ENCODE measurements at places on chromosomes 5 and 9.

- DNase-seq: no peak
Observed at GRCh38 chr9:120481248-120481647, 98.7 kb downstream of the CDK5RAP2 start.

GRCh38 chr9:90684736-90685135 is 42.1 kb upstream of the DIRAS2 start:
- no peak for DNase-seq

GRCh38 chr9:69264526-69264925 is 60.5 kb upstream of the ENTREP1 start:
- no peak for DNase-seq

GRCh38 chr9:135994501-135995192 is 33.5 kb upstream of the UBAC1 start:
- no peak for DNase-seq

DNA sequence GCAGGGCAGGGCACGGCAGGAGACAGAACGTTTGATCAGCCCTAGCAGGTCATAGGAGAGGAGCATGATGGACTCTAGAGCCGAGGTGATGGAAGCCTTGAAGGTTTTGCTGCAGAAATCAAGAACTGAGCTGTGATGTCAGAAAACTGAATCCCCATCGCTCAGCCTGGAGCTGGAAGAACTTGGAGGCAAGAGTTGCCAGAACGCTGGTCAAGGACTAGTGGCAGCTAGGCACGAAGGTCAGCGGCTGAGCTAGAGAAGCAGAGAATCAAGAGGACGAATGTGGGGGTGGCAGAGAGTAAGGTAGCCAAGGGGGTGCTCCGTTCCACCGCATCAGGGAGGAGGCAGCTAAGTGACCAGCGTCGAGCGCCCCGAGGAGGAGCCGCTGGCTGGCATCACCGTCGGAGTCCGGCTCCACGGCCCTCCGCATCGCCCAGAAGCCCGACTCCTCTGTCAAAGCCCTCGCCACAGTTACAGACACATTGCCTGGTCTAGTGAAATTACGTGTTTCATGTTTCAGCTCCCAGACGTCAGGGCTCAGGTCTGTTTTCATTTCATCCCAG is 1.2 kb upstream of the GALNT10 start:
- DNase-seq: no peak

Data from skin of body (tissue), 3 donors.